ENCODE measurements at places on chromosomes 5 and 9.

DNA sequence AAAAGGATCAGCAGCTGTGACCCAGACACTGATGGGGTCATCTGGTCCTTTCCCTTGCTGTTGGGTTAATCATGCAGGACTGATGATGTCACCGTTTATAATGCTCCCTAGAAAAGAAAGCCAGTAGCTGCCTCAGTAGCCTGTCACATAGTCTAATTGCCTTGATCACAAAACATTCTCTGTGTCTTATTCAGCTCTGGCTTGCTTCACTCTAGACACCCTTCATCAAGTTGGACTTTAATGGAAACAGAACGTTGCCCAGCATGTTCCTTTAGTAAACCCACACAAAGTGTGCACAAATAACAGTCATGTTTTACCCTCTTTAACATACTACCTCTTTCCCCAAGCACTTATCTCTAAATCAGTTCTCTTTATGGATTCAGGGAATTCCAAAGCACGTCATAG is 170.8 kb downstream of the SGCD start:
- no peak for DNase-seq

DNA sequence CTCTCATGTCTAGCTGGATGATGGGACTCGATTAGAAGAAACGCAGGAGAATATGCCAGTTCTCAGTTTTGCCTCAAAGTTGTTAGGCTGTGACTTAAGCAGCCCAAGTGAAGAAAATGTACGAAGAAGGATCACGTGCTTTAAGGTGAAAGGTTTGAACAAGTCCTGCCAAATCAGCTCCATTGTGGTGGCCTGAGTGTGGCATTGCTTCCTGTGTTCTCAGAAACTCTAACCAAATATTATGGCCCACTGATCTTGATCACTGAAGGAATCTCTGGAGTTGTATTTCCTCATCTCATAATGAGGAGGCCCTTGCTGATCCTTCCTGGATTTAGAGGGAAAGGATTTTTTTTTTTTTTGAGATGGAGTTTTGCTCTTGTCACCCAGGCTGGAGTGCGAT is 44.0 kb downstream of the OTULIN start:
- DNase-seq = no peak

- no peak for DNase-seq
These were observed 14.7 kb upstream of the TNC start for GRCh38 chr9:115132648-115133047.

DNA sequence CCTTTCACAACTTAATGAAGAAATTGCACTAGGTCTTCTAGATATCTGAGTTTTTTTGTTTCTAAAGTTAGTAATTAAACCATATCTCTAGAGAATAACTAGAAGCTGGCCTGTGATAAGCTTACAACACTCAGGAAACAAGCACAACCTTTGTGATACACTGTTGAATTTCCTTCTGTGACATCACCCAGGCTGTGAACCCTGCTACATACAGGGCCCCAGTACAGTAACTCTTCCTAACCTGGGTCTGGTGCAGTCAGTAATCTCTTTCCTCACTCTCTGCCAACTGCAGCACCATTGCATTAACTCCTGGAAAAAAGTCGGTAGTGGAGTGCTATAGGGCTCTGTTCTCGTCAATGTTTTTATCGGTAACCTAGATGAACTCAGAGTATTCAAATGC is 10.6 kb upstream of the IGFBPL1 start:
- DNase-seq = no peak

GRCh38 chr9:72925126-72925789 is 27.6 kb downstream of the ALDH1A1 start:
- DNase-seq = no peak

- no peak for DNase-seq
These were observed 153.4 kb upstream of the POU5F2 start for GRCh38 chr5:93894601-93895354.
